ENCODE measurements at places on chromosomes 5 and 9. TPM values are rescaled to one million over a fixed set of nuclear protein-coding genes. Genes with fewer than 3 reads are reported as not detected.

ARL14EPL gene
- total RNA-seq, result not detected

TMEM252 gene
- total RNA-seq, result not detected

GCNT4 gene
- 2.6 TPM for total RNA-seq

CCDC183 gene
- 1.9 TPM for total RNA-seq

ORM2 gene
- total RNA-seq, result not detected

PCDHGB7 gene
- total RNA-seq, result 10.7 TPM

PRSS3 gene
- 84.0 TPM for total RNA-seq

PNPLA7 gene
- 29.1 TPM for total RNA-seq

PCDHGB1 gene
- total RNA-seq, result 1.3 TPM

ARID3C gene
- total RNA-seq, result not detected

RXRA gene
- 163 TPM for total RNA-seq

TSLP gene
- total RNA-seq, result 0.49 TPM

ROR2 gene
- total RNA-seq, result 6.3 TPM

TEX48 gene
- not detected for total RNA-seq

NUTM2G gene
- total RNA-seq, result not detected

RPL35 gene
- total RNA-seq, result 3,413 TPM

MXD3 gene
- total RNA-seq, result 18.6 TPM

COL23A1 gene
- total RNA-seq, result 2.5 TPM

TLX3 gene
- not detected for total RNA-seq

WDR31 gene
- total RNA-seq, result 1.8 TPM

RFESD gene
- total RNA-seq, result 2.4 TPM

SLC4A9 gene
- 1.4 TPM for total RNA-seq

TRIM36 gene
- total RNA-seq, result 1.9 TPM

LECT2 gene
- total RNA-seq, result not detected

C9orf40 gene
- 2.2 TPM for total RNA-seq

TIMD4 gene
- total RNA-seq, result 0.71 TPM

IL4 gene
- total RNA-seq, result not detected

LPCAT1 gene
- 11.8 TPM for total RNA-seq

TAF11L7 gene
- not detected for total RNA-seq

NR4A3 gene
- 1.6 TPM for total RNA-seq

OTP gene
- total RNA-seq, result not detected

MLANA gene
- 15.5 TPM for total RNA-seq

PCAT7 gene
- total RNA-seq, result not detected

ORM1 gene
- not detected for total RNA-seq

CHD1 gene
- 44.9 TPM for total RNA-seq

SLC25A25 gene
- total RNA-seq, result 33.3 TPM

F12 gene
- 14.5 TPM for total RNA-seq

HK3 gene
- 0.42 TPM for total RNA-seq

CTNND2 gene
- 2.9 TPM for total RNA-seq

RLN2 gene
- not detected for total RNA-seq

RNF130 gene
- 24.4 TPM for total RNA-seq

OR13D1 gene
- total RNA-seq, result not detected

GMCL2 gene
- total RNA-seq, result not detected

C9orf153 gene
- total RNA-seq, result 0.16 TPM

ADAMTS12 gene
- total RNA-seq, result 1.2 TPM

SPATA9 gene
- total RNA-seq, result not detected

DBH gene
- total RNA-seq, result not detected

ARSK gene
- total RNA-seq, result 6.1 TPM

CSF2 gene
- not detected for total RNA-seq

FBLL1 gene
- total RNA-seq, result 0.49 TPM
